SIG-M5 (cell line): ENCODE measurements at places on chromosomes 4 and X.
A peak's percentile ranks its signal among the peaks of the same experiment; 100 is the strongest.

DNA sequence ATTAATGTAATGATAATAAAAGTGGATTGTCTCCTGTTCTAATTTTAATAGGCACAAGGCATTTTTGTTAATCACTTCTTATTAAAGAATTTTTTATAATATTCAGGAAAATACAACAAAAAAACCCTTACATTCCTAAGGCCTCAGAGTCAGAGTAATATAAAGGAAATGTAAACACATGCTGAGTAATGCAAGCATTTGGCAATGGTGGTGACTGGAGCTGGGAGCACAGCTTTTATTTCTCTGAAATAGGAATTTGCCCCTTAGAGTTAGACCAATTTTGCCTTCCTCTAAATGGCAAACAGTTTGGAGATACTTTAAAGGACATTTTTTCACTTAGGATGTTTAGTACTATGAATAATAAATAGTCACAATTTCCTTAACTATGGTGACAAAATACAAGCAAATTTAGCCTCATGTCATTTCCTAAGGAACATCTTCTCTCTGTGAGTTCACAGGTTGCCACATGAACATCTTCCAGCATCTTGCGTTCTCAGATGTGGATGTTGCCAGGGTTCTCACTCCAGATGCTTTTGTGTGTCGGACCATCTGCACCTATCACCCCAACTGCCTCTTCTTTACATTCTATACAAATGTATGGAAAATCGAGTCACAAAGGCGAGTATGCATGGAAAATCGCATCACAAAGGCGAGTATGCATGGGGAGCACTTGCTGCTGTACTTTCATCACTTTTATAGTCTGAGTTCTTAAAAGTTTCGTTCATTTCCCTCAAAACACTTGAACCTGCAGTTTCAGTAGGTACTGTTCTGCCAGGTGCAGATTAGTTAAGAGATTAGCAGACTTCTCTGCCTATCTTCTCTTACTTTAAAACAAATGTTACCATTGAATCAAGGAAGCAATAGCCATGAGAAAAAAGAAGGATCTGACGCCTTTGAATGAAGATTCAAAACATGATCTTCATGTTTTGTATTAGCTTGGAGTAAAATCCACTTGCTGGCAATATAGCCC is 15.9 kb upstream of the F11 start:
- DNase-seq: no peak

GRCh38 chrX:36867143-36867542 is 141.0 kb upstream of the FAM47C start:
- no peak for DNase-seq

GRCh38 chr4:52976523-52977230 is 114.6 kb downstream of the RASL11B start:
- DNase-seq: no peak

DNA sequence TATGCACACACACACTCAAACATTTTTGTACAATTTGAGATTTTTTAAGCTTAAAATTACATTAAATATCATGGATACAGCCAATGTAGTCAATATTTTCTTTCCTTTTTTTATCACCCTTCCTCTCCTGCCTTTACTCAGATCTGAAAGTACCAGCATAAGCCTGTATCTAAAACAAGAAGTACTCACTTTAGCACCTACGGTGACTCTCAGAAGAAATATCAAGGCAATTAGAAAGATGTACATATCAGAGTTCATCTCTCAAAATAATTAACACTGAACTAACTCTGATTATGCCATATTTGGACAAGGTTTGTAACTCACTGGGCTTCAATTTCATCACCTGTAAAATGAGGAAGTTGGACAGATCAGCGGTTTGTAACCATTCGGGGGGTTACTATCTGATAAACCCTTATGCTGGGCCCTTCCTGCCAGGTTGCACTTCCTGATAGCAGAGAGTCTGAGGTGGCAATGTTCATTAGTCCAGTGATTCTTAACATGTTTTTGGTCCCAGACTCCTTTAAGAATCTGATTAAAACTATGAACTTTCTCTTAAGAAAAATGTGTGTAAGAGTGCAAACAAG is 5.7 kb upstream of the GPR174 start:
- peak; percentile 32 for DNase-seq

- DNase-seq: no peak
Observed at GRCh38 chrX:39705290-39705689, 392.5 kb downstream of the BCOR start.

DNA sequence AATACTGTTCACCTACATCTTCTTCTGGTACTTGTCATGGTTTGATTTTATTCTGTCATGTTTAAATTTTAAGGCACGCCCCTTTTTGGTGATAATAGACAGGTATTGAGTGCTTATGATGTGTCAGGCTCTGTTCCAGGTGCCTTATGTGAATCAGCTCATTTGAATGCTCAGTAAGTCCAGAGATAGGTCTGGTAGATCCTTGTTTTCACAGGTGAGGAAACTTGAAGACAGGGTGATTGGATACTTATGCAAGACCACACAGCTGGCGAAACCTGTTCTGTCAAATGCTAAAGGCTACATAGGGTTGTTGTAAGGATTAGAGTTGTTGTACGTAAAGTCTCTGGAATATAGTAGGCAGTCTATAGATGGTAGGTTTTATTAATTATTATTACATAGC is 9.6 kb upstream of the SLC25A14 start:
- DNase-seq: no peak

- DNase-seq: no peak
Observed at GRCh38 chr4:17301869-17302268, 210.0 kb downstream of the QDPR start.

- no peak for DNase-seq
Observed at GRCh38 chrX:133185119-133185518, 33.0 kb downstream of the TFDP3 start.

DNA sequence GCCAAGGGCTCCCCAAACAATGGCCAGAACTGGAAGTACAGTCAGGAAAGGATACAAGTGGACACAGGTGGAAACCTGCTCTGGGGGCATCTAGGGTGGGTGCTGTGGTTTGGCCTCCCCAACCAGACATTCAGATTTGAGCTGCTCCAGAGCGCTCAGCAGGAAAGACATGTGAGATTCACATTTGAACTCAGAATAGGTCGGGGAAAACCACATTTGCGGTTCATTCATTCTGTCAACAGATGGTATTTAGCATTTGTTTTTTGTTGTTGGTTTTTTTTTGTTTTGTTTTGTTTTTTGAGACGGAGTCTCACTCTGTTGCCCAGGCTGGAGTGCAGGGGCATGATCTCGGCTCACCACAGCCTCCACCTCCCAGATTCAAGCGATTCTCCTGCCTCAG is 44.0 kb downstream of the STEEP1 start:
- no peak for DNase-seq

- DNase-seq: no peak
Observed at GRCh38 chrX:132443196-132444135, 45.4 kb downstream of the MBNL3 start.

DNA sequence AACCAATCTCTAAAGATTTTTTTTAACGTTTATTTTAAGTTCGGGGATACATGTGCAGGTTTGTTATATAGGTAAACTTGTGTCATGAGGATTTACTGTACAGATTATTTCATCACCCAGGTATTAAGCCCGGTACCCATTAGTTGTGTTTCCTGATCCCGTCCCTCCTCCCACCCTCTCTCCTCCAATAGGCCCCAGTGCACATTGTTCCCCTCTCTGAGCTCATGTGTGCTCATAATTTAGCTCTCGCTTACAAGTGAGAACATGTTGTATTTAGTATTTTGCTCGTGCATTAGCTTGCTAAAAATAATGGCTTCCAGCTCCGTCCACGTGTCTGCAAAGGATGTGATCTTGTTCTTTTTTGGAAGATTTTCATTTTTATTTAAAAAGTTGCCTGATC is 2309.4 kb upstream of the AGA start:
- no peak for DNase-seq

DNA sequence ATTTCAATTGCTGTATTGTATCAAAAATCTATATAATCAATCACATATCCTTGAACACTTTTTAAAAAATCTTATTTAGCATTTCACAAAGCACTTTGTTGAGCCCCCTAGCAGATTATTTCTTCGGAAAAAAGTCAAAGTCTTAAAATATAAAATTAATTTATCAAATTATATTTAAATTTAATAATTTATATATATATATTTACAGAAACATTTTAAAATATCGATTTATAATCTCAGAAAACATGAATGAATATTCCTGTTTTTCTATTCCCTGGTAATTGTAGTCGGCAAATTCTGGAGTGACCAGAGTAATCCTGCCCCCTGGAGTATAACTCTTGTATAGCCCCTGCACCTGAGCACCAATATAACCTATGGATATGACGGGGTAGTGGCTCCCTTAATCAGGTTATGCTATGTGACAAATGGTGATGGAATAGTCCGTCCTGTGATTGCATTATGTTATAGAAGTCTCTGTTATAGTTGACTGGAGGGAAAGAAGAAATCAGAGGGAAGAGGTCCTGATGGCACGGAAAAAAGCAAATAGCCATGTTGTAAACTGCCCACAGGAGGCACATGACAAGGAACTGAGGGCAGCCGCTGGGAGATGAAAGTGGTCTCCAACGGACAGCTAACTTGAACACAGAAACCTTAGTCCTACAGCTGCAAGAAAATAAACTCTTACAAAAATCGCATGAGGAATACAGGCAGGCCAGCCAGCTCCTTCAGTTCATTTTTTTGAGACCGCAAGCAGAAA is 1092.3 kb downstream of the ARAP2 start:
- no peak for DNase-seq

GRCh38 chr4:678331-679103 is 4.2 kb downstream of the MYL5 start:
- DNase-seq: no peak

DNA sequence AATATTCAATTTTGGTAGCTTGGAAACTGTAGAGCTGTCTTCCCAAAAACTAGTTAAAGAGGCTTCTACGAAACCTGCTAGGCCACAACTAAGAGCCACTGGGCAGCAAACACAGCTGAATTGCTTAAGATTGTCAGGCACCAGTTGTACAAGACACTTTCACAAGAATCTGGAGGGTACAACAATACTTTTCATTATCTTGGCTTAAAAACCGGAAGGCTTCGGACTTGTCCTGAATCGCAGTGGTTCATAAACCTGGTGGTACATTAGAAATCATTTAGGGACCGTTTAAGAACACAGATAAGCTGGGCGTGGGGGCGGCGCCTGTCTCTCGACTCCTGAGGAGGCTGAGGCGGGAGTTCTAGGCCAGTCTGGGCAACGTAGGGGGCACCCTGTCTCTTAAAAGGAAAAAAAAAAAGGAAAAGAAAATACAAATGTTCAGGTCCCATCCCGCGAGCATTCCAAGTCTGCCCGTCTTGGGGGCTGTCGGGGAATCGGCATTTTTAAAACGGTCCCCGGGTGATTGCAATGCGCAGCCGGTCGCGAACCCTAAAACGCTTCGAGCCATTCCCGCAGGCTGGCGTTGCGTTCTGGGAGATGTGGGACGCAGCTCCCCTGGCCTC is 763 bp downstream of the PYURF start:
- no peak for DNase-seq

DNA sequence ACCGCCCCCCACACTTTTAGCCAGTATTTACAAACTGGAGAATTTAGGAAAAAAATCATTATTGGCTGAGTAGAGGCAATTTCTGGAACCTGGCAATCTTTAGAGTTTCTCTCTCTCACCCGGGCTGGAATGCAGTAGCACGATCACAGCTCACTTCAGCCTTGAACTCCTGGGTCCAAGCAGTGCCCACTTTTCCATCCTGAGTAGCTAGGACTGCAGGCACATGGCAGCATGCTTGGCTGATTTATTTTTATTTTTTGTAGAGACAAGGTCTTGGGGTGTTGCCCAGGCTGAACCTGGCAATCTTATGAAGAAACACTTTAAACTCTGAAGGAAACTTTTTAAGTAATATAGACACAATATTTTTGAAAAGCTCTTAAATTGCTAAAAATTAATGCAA is 120.1 kb downstream of the AFF1 start:
- no peak for DNase-seq

DNA sequence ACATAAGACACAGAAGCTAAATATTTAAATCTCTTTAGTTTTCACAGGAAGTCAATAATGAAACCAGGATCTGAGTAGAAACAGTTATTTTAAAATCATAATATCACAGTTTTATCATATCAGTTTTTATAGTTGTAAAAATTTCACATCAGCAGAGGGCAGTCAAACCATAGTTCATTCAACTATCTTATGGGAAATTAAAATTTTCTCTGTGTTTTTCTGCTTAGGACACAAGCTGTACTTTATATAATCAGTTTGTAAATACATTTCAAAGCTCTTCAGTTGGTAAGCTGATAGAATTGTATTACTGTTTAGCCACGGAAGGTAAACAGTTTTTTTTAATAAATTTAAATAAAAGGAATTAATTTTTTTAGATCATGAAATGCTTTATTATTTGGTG is 204.8 kb upstream of the NUDT6 start:
- DNase-seq: no peak

DNA sequence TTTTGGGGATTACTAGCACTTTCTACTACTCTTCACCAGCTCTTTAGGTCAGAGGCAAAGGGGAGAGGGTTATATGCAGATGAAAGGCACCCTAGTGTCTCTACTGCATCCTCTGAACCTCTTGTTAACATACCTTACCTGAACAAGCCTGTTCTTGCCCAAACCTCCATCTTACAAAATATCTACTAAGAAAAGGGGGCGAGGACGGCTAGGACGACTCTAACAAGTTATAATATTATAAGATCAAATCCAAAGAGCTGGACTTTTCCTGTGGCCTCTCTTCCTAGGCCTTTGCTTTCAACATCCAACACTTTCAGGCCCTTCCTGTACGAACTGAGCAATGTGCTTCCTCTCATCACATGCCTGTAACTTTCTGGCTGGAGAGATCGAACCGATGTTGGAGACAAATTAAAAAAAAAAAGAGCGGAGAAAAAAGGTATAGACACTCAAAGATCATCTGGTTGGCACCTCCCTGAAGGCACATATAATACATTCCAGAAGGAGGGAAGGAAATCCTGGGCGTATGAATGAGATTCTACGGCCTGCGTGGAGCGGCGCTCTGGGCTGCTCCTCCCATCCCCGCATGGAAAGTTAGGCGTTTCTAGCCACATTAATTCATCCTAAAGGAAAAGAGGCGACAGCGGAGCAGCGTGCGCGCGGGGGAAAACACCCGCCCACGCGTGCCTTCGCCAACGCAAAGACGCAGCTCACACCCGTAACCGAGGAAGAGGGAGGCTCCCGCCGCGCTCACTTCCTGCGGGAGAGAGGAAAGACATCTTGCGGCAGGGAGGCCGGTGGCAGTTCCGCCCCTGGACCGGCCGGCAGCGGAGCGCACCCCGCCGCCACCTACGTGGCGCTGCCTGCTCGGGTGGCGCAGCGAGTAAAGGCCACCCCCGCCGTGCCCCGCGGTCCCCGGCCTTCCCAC is 808 bp downstream of the PRDM5 start:
- DNase-seq: no peak

DNA sequence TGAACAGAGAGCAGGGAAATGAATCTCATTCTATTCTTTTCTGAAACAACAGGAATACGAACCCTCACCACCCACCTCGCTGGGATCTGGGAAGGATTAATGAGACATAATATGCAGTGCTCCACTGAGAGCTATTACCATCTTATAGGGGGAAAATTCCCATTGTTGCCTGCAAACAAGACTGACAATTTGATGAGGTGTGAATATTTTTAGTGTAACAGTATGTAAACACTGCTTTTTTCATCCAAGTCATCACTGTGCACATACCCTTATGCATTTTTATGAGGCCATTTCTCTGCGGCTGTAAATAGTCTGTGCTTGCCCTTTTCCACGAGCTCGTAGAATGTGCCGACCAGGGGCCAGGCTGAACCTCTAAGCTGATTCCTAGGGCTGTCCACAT is 285.6 kb upstream of the CPEB2 start:
- no peak for DNase-seq

- no peak for DNase-seq
Observed at GRCh38 chr4:52234561-52235440, 183.7 kb downstream of the SPATA18 start.

GRCh38 chr4:98828801-98829200 is 100.1 kb downstream of the EIF4E start:
- no peak for DNase-seq
